Foreskin fibroblast (primary cell): ENCODE measurements at places on chromosomes 5 and 9.
A peak's percentile ranks its signal among the peaks of the same experiment; 100 is the strongest.

GRCh38 chr9:15693701-15694100 is 140.9 kb downstream of the CCDC171 start:
- no peak for DNase-seq

- DNase-seq: no peak
Observed at GRCh38 chr9:85501882-85502281, 239.9 kb downstream of the AGTPBP1 start.

- no peak for DNase-seq
Observed at GRCh38 chr5:150045549-150045948, 40.8 kb downstream of the CSF1R start.

DNA sequence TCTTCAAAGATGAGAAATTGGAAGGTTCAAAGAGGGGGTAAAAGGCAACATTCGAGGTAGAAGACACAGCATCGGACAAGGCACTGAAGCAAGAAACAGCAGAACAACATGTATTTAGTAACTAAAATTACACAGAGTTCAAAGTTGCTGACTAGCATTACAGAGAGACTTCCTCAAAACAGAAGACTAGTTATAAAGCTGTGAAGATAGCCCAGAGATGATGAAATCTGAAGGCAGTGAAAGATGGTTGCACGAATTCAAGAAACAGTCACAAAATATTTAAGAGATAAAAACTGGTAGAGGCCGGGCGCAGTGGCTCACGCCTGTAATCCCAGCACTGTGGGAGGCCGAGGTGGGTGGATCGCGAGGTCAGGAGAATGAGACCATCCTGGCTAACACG is 16.3 kb downstream of the MAPKAP1 start:
- DNase-seq: no peak

DNA sequence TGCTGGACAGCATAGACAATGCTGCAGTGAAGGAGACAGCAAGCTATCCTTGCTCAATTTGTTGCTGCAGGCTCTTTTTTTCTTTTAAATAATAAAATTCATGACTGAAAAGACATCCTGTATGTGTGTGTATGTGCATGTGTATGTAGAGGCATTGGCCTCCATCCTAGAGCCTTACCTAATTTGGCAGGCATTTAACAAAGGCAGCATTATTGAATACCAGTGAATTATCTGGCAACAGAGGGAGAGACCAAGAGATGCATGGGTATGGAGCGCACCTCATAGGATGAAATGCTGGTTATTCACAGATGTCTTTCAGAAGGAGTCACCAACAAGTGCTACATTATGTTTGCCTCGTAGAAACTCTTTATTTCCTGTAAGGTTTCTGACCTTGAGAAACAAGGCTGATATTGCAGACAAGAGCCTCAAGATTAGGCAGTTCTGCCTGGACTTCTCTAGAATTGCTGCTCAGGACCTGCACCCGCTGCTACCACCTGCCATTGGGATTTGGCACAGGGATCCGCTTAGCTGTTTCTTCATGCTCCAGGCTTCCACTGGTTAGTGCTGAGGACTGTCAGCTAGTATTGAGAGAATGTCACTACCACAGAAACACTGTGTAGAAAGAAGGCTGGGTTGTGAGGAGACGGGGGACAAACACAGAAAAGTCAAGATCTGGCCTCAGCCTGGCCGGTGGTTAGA is 247.7 kb upstream of the RFX3 start:
- DNase-seq: no peak

DNA sequence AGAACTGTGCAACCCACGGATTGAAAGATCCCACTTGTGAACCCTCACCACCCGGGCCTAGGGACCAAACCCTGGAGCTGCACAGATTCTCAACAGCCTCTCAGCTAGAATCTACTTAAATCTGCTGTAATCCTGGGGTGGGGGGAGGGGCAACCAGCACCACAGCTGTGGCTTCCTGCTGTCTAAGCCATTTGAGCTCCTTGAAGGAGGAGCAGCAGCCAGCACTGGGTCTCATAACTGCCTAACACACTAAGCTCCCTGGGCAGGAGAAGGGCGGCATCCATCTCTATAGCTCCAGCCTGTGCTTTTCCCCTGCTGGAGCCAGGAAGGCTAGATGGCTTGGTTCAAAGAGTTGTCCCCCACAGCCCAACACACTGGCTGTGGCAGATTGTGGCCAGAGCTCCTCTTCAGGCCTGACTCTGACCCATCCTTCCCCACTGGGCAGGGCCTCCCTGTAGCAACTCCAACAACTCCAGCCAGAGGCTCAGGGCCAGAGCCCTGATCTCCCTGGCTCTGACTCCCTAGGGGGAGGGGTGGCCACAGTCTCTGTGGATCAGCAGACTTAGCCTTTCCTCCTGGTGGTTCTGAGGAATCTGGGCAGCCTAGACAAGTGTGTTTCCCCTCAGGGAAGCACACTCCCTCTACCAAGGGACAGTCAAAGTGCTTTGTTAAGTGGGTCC is 72.0 kb upstream of the C9orf72 start:
- no peak for DNase-seq

DNA sequence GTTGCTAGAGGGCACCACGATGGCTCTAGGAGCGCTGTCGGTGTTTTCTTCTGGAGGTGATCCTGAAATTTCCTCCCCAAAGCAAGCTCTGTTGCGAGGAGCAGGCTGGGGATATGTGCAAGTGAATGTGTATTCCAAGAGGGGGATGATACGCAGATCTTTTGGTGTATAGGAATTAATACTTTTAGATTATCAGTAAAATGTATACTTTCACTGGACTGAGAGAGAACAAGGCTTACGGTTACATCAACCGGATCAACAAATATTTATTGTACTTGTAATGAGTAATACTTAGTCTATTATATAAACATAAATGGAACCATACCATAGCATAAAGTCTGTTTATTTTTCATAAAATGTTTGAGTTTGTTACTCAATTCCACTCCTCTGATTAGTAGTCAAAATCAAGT is 632 bp upstream of the PRKAA1 start:
- DNase-seq: peak; percentile 89

DNA sequence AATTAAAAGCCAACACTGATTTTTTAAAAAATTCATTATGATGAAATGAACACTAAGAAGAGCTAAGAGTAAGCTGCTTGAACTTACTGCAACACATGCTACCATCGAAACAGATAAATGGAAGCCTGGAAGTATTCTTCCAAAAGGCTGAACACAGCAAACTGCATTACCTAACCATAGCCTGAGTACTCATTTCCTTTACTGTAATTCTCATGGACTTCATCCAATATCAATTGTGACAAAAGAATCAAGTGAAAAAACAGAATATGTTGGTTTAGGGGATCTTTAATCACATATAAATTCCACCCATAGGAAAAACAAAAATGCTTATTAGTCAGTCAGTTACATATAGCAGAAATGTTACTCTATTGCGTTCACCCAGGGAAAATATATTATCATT is 68.5 kb downstream of the DROSHA start:
- DNase-seq: peak; percentile 8

- no peak for DNase-seq
Observed at GRCh38 chr9:27785714-27786100, 212.4 kb upstream of the C9orf72 start.

DNA sequence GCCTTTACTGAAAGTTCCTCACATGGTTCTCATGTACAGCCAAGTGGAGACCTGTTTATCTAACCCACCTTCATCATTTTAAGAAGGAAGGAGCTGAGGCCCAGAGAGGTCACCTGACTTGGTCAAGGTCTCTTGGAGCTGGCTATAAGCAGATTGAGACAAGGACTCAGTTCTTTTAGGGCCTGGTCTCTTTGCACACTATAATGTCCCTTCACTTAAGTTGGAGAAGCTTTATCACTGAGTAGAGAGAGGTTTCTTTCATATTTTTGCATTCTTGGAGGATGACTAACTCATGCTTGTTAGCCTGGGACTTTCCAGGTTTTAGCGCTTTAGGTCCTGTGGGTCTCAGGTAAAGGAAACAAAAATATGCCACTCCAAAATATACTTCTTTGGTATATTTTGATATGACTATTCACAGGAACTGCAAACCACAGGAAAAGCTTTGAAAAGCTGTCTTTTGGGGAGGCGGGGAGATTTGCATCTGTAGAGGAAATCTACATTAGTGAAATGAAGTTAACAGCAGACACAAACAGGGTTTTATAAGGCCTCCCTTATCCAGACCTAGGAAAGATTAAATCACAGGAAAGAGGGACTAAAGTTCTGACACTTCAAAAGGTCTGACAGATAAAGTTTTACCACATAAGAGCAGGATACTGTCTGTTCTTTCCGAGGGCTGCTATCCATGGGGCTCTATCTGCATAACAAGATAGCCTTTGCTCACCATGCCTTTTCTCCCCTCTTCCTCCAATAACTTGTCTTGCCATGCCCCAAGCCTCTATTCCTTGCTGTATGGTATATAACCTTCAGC is 95.8 kb upstream of the ANKRD55 start:
- DNase-seq: no peak

DNA sequence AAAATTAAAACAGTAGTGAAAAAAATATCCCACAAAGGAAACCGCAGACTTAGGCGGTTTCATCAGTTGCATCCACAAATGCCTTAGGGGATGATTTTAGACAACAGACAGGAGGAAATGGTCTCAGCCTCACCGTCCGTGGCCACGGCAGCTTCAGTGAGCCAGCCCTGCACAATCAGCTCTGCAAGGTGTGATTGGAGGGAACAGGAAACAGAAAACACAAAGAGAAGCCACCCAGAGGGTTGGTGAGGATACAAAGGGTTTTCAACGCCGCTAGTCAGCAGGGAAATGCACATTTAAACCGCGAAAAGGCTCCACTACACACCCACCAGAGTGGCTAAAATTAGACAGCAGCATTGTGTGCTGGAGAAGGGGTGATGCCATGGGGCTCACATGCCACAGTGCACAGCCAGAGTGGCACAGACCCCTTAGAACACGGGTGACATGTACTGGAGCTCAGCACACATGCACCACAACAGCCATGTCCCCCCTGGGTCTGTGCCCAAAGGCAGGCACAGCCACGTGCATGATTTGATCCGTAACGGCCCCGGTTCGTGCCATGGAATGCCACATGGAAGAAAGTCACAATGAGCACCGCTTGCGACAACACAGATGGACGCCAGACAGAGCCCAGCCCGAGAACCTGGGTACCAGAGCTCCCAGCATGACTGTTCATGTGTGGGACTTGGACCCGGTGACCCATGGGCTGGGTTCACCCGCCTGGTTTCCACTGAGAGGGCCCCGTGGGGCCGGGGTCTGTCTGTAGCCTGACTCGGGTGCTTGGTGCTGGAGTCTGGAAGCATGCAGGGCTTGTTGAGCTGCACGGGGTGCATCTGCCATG is 18.3 kb upstream of the TERT start:
- DNase-seq: no peak

- DNase-seq: no peak
Observed at GRCh38 chr9:272251-273213, 57.9 kb downstream of the DOCK8 start.

- no peak for DNase-seq
Observed at GRCh38 chr5:133977161-133977787, 8.8 kb upstream of the C5orf15 start.

- peak; percentile 67 for DNase-seq
Observed at GRCh38 chr5:16574789-16575721, 41.7 kb downstream of the RETREG1 start.

DNA sequence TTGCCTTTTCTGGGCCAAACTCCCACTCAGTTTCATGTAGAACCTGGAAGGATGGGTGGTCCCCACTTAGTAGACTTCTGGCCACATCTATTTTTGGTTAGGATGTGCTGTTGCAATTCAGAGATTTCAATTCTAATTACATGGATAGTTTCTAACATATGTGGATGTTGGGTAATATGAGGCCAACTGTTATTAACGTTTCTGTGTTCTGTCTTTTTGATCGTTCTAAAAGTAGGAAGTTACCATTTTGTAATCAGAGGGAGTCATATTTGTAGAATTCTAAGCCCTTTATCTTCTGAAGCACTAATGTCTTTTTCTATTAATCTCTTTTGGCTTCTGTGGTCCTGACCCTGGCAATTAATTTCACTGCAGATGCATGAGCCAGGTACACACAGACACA is 141.6 kb upstream of the SPEF2 start:
- DNase-seq: no peak

- DNase-seq: no peak
Observed at GRCh38 chr9:130854835-130855234, 19.8 kb downstream of the ABL1 start.

- no peak for DNase-seq
Observed at GRCh38 chr5:77157732-77158532, 52.5 kb upstream of the PDE8B start.

- no peak for DNase-seq
Observed at GRCh38 chr5:145668714-145669113, 166.4 kb downstream of the PRELID2 start.

GRCh38 chr5:94849821-94850736 is 231.6 kb downstream of the SLF1 start:
- peak; percentile 38 for DNase-seq

- peak; percentile 43 for DNase-seq
Observed at GRCh38 chr9:84874596-84874995, 205.1 kb downstream of the NTRK2 start.

DNA sequence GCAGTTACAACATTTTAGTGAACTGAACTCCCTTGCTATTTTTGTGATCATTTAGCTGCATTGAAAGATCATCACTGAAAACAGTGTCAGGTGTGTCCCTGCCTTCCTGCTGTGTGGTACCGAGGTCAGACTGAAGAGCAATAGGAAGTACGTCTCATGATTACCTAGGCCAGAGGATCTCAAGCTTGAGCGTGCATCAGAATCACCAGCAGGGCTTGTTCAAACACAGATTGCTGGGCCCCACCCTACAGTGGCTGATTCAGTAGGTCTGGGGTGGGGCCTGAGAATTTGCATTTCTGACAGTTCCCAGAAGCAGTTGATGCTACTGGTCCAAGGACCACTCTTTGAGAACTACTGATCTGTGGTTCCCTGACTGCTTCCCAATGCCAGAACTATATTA is 159.6 kb downstream of the ACTL7B start:
- DNase-seq: no peak

DNA sequence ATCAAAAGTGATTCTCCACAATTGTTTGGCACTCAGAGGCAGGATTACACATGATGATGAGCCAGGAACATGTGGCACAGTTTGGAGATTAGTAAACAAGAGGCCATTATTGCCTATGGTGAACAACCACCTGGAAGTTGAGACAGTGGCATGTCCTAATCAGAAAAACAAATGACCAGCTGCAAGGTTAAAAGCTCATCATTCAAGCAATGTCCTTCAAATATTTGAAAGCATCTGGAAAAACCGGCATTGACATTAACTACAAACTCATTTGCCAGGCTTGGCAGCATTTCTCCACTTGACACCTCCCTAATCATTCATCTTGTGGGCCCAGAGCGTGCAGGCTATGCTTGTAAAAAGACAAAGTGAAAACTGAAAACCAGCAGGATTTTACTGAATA is 80.6 kb upstream of the MEGF10 start:
- peak; percentile 38 for DNase-seq

DNA sequence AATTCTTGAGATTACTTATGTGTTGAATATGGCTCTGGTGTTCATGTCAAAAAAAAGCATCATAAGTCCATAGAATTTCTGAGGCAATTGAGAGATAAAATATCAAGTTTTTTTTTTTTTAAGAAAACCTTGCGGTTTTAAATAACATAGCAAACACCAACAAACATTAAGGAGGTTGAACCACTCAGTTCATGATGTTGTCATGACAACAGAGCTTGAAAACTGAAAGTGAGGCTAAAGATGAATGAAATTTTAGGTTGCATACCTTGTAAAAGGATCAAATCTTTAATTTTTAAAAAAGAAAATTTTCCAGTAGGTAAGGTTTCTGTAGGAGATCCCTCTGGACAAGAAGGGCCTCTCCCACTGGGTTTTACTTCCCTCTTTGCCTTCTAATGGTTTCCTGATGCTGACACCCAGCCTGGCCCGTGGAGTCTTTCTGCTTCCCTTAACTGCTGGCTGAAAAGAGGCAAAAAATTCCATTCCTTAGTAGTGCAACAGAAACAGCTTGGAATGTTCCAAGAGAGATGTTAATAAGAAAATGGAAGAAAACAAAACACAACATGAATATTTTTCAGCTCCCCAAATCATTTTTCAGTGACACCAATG is 60.0 kb upstream of the FER start:
- DNase-seq: peak; percentile 12
